Activated CD4-positive, CD25-positive, alpha-beta regulatory T cell treated with anti-CD3 and anti-CD28 coated beads, Interleukin-2, amount 50 U/mL, for 72 hours (primary cell): ENCODE measurements at places on chromosomes 4 and X.

- no peak for DNase-seq
Measured at GRCh38 chr4:36004204-36004851, 240.0 kb downstream of the ARAP2 start.

GRCh38 chr4:154406018-154406795, 85.4 kb downstream of the DCHS2 start:
- no peak for DNase-seq

DNA sequence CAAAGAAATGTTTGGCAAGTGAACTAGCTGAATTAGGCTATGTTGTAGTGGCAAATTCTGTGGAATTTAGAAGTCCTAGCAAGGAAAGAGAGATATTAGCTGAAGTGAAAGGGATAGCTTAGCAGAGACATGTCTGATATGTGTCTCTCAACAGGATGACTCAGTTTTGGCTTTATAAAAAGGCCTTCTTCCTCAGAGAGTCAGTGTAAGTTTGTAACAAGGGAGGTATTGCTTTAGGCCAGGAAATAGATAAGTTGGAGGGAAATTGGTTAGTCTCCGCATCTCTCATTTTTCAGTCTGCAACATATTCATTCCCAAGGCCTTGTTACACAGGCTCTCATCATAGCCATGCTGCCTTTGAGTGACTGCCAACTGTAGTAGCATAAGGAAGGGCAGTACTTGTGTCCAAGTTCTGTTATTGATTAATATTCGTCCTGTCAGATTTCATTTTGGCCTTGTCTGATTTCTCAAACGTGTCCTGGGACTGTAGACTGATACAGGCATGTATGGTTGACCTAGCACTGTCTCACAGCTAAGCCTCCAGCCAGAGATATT, 4.0 kb downstream of the TMEM164 start:
- DNase-seq = no peak

DNA sequence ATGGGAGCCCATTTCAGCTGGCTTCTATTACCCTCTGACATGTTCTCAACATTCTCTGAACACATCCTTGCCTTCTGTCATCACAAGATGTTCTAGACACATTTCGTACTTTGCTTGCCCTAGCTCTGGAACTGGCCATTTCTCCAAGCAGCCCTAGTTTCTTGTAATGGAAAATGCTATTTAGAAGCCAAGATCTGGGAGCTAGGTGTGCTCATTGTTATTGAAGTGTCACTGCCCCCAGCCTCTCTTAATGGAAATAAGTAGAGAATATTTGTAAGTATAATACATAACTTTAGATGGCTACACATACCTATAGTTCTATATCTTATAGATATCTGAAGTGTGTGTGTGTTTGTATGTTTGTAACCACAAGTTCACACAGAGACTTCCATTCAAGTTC, 6.9 kb downstream of the MRFAP1L1 start:
- no peak for DNase-seq

DNA sequence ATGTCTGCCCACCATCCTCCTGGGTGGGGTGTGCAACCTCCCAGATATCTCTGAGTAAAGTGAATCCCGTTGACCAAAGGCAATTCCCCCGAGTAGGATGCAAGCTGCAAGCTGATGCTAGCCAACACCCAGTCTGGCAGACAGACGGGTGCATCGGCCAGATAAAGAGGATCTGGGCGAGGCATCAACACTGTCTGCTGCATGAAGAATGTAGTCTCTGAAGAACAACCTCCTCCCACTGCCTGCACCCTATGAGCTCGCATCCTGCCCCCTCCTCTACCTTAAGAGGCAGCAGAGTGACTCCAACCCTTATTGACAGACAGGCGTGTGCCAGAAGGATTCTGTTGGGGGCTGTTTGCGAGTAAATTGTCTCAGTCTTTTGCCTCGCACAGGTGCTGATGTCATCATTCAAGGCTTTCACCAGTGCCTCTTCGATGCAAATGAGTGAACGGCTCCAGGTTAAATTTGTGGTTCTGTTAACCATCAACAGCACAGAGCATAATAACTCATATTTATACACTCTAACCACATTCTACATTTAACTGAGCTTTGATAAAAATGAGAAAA, 546.9 kb downstream of the BCOR start:
- DNase-seq = no peak

DNA sequence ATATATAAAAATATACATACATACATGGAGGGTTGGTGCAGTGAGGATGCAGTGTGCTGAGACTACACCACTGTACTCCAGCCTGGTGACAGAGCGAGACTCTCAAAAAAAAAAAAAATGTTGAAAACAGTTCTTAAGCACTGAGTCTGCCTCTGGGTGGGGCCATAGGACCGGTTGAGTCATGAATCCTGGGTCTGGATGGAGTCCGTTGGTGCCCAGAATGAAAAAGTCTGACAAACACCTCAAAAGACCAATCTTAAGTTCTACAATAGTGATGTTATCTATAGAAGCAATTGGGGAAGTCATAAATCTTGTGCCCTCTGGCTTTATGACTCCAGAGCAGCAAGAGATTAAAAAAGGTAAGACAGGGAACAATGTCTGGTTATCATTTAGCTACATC, 70.4 kb downstream of the FGFBP1 start:
- DNase-seq = no peak

DNA sequence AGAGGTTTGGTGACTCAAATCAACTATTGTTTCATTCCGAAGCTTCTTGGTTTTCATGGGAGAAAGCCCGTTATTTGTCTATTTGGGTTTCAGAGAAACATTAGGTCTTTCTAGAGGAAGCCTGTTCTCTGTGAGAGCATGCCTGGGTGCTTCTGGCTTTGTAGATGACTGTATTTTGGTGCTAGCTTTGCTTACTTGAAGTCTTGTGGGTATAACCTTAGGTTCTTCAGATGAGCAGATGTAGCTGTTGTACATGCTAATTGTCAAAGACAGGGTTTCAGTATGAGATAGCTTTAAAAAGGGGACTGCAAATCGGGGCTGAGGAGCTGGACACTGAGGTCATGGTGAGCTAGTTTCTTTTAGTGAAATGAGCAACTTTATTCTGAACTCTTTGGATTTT, 7.9 kb upstream of the STOX2 start:
- no peak for DNase-seq

- DNase-seq = no peak
Measured at GRCh38 chr4:150305995-150306394, 227.8 kb downstream of the DCLK2 start.

- peak; percentile 21 for DNase-seq
Measured at GRCh38 chr4:1975391-1975801, 33.4 kb downstream of the NELFA start.

- DNase-seq = no peak
Measured at GRCh38 chr4:149403081-149403480, 412.6 kb downstream of the IQCM start.

DNA sequence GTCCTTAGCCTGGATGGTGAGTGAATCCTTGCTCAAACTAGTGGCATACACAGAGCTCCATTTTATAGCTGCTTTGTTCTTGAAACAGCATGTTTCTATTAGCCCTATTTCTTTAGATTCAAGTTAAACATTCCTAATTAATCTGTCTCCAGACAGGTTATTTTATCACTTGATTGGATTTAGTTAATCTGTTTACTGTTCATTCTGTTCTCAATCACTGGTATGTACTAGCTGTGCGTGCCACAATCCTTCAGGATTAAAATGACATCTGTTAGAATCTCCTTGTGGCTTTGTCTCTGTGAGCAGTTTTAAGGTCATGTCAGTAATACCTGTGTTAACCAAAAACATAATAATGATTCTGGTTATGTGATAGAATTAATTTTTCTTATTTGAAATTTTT, 36.5 kb downstream of the PTPN13 start:
- DNase-seq = no peak

DNA sequence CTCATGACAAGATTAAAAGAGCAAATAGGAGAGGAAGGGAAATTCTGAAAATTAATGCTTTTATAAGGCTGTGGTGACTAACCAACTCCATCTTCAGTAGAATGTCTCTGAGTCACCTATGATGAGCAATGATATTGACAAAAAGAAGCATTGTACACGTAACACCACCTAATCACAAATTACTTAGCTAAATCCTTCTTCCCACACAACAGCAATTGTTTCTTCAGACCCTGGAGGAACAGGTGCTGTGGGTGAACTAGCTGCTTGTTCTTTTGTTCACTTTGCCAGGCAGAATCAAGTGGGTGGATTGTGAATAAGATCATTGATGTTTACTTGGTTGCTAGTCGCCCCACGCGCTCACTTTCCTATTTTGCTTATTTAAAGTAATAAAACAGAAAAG, 315.5 kb downstream of the CAMK2D start:
- no peak for DNase-seq

DNA sequence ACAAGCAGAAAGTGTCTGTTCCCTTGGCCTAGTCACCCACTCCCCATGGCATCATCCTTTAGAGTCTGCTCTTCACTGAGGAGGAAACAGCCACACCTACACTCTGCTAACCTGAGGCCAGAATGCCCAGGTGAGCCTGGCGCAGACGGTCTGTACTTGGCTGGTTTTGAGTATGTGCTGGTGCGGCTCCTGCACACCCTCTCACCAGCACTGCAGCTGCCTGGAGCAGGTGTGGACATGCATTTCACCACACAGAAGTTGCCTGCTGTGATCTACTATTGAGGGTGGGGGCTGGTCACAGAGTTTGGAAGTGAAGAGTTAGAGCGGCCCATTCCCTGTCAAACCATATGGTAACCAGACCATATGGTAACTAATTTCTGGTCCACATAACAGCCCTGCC, 39.5 kb downstream of the KANTR start:
- DNase-seq = no peak

- DNase-seq = no peak
Measured at GRCh38 chrX:12060489-12061260, 77.6 kb upstream of the FRMPD4 start.

- DNase-seq = no peak
Measured at GRCh38 chr4:53003959-53004358, 141.8 kb downstream of the RASL11B start.

DNA sequence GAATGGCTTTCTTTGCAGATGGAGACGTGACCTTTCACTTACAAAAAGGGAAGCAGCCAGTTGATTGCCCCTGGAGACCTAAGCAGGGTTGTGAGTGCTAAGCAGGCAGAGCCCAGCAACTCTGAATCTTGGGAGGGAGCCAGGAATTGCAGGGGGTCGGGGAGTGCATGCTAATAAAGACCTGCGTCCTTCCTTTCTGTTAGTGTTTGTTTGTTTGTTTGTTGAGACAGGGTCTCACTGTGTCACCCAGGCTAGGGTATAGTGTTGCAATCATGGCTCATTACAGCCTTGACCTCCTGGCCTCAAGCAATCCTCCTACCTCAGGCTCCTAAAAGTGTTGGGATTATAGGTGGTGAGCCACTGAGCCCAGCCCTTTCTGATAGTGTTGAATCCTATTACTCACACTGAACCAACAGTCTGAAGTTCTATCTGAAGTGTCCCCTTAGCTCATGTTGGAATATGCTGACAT, 137.4 kb downstream of the CEP135 start:
- DNase-seq = no peak

DNA sequence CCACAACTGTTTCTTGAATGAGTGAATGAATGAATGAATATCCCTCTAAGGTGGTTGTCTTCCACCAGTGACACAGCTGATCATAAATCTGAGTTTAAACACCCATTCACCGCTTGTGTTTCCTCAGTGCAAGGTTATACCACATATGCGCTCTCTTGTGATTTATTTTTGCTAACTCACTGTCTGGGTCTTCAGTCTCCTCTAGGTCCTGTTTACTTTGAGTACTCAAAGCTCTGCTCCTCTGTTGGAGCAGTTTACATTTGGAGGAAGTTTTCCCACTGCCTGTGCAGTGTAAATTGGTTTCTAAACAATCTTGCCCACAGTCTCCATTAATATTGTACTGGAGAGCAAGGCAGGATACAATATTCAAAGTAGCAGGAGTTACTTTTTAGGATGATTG, 212.6 kb upstream of the JADE1 start:
- DNase-seq = no peak

- no peak for DNase-seq
Measured at GRCh38 chr4:113537203-113537602, 224.3 kb downstream of the CAMK2D start.

DNA sequence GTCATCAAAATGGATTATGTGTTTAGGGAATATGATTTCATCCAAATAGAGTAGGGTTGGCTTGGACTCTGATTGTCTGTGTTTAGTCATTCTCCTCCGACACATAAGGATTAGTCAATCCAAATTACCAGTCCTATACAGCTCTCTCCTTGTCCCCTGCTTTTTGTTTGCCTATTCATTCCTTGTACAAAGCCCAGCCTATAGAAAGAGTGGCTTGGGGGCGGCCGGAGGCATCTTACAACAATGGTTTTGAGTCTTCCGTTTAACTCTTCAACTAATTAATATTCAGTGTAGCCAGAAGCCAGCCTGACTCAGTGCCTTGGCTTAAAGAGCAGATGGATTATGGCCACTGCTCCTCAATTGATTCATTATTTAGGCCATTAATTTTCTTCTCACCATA, 796.6 kb upstream of the POU3F4 start:
- no peak for DNase-seq

GRCh38 chr4:112153211-112153791, 8.0 kb downstream of the FAM241A start:
- no peak for DNase-seq

DNA sequence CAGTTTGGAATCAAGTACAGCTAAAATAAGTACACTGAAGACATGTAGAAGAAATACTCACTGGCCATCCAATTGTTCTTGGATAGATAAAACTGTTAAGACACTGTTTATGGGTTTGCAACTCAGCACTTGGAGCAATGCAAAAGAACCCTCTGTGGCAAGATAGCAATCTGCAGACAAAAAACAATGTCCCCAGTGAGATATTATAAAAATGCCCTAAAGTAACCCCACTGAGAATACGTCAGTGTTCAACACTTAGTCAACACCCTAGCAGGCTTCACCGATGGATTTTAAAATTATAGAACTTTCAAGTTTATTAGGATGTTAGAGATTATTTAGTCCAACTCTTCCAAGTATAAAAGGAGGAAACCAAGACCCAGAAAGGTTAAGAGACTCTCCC, 47.5 kb upstream of the NDP start:
- no peak for DNase-seq

GRCh38 chrX:73647212-73647611, 84.2 kb downstream of the CHIC1 start:
- no peak for DNase-seq

GRCh38 chr4:188714501-188714900, 575.3 kb downstream of the TRIML1 start:
- DNase-seq = no peak

DNA sequence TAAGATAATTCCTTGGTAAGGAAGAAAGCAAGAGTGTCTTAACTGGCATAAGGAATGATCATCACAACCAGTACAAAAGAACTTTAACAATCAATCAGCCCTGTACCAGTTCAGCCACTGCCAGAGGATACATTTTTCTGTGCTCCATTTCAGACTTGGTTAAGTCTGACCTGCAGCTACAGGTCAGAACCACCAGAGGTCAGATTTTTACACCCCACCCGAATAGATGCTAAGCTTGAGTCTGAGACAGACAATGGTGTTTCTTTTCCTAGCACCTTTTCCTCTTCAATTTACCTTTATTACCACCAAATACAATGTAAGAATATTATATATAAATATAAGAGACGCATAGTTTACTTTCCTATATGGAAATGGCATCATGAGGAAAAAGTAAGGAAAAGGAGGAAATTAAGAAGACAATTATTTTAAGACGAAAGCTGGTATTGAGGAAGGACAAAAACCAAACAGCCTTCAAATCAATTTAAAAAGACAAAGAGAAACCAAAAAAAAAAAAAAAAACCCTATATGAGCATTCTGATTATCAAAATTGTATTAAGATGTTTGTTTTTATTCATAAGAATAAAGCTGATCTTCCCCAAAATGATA, 215.3 kb upstream of the TTC29 start:
- DNase-seq = no peak

- no peak for DNase-seq
Measured at GRCh38 chrX:20067709-20068561, 48.8 kb downstream of the MAP7D2 start.
